ENCODE measurements at places on chromosomes 12 and 14.
A peak's percentile ranks its signal among the peaks of the same experiment; 100 is the strongest.

GRCh38 chr14:58501214-58501816, 73.8 kb downstream of the KIAA0586 start:
- DNase-seq: peak; percentile 49

DNA sequence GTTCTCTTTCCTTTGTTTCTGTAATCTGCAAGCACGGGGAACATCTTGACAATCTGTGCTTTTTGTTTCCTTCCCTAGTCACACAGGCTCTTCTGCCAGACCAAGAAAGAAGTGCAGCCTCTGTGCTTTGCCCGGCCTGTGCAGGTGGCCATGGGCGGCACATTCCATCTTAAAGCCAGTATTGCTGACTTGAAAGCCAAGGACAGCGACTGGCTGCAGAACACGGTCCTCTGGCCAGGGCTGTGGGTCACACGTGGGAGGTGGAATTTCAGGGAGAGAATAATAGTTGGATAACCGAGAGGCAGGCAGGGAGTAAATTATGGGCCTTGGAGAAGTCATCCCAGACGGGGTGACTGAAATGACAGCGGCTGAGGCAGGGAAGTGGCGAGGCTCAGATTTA, 24.8 kb downstream of the FNTB start:
- no peak for DNase-seq

DNA sequence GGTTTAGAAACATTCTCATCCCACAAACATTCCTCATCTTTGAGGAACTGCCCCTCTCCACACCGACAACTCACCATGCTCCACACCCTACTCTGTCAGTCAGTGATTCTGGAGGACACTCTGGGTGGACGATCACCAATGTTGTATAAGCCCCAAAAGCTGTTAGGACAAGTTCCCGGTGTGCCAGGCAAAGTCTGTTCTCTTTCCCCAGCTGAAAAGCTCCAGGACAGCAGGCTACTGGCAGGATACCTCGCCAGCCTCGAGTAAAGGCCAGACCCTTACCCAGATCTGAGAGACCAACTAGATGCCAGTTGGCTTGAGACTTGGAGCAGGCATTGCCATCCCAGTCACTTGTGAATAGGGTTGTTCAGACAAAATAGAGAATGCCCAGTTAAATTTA, 12.0 kb downstream of the KRT5 start:
- no peak for DNase-seq

DNA sequence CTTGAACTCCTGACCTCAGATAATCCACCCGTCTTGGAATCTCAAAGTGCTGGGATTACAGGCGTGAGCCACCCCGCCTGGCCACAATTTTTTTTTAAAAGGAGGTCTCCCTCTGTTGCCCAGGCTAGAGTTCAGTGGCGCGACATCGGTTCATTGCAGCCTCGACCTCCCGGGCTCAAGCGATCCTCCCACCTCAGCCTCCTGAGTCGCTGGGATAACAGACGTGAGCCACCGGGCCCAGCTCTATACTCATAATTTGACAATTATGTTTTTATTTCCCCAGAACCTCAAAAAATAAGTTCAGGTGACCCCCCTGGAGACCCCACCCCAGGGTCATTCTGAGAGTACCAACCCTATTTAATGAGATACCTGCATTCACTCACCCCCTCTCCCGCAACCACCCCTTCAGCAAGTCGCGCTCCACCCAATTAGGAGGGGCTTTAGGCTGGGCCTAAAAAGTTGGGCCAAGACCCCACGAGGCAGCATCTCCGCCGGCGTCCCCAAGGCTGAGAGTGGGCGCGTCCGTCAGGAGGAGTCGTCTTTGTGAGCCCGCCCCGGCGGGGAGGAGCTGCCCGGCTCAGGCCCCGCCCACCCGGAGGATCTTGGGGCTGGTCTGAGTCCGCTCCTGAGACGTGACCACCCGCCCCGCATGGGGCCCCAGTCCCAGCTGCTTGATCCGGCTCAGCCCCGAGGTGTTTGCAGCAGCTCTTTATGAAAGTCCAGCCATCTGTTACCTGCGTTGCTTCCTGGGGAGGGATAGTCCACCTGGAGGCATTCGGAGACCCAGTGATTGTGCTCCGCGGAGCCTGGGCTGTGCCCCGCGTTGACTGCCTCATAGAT, at the start of gene ANKRD33:
TSS of gene ANKRD33 (plus strand) at position 628 of the 840 bp plus-strand sequence. CDS start at position 712, 84 bp downstream.
- DNase-seq: no peak

GRCh38 chr12:48265777-48266176, 62.7 kb upstream of the OR10AD1 start:
- no peak for DNase-seq

DNA sequence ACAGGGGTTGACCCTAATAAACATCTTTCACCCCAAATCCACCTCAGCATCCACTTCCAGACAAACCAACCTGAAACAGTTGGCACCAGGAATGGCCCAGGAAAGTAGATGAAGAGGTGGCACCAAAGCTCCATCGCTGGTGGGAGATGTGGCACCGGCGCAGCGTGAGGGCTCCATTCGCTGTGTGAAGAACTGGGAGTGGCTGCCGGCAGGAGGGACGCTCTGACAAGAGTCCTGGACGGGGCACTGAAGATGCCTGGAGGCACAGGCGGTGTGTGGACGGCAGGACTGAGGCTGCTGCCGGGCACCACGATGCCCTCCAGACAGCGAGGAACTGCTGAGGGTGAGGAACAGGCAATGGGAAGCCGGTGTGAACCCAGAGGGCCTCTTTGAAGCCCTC, 29.3 kb downstream of the DIO3 start:
- DNase-seq: no peak

DNA sequence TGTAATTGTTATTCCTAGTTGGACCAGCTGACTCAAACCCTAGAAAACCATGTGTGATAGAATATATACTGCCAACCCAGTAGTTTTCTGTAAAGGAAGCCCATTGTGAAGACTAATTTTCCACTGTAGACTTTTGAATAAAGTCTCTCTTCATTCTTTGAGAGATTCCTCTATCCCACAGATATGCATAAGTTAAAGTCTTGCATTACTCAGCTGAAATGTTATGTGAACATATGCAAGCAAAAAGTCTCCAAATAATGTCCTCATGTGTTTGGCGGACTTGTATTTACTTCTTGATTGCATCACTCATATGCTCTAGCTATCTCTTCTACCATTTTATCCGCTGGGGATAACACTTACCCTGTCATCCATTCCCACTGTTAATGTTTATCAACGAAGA, 35.1 kb upstream of the OTOGL start:
- DNase-seq: no peak

- DNase-seq: no peak
These were observed 96.2 kb upstream of the MED13L start for GRCh38 chr12:116373572-116374206.

GRCh38 chr14:56297449-56297848, 179.2 kb downstream of the PELI2 start:
- no peak for DNase-seq

DNA sequence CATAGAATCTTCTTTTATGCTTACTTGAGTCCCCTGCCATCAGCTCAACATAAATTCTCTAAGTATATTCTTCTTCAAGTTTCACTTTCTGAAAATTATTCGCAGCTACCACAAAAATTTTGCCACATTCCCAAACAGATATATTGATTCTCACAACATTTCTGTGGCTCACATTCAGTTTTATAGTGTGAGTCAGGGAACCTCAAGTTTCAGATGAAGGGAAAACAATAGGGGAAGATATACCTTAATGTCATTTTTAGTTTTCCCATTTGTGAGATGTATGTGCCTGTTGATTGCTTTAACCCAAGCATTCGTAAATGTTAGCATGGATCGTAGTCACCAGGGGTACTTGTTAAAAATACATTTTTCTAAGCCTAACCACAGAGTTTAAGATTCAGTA, 465.8 kb downstream of the CCER1 start:
- DNase-seq: no peak

- DNase-seq: no peak
These were observed 23.2 kb upstream of the BMAL2 start for GRCh38 chr12:27309293-27309994.

- no peak for DNase-seq
These were observed 751.1 kb downstream of the TMEM121 start for GRCh38 chr14:106277503-106277902.

GRCh38 chr12:38155526-38156496, 160.8 kb upstream of the ALG10B start:
- DNase-seq: no peak

DNA sequence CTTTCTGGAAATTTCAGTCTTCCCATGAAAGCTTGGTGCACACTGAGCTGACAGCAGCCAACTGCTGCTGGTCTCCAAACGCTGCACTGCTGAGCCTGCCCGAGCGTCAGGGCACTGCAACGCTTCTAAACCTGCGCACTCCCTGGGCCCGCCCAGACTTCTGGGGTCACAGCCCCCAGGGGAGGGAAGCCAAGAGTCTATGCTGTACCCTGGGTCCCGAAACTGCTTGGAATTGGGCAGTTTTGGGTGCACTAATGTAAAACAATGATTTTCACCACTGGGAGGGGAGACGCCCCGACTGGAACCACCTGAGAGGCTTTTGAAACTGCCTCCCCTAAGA, 32.0 kb downstream of the CCDC92 start:
- no peak for DNase-seq

- DNase-seq: no peak
These were observed 4.8 kb downstream of the RNU4-2 start for GRCh38 chr12:120286768-120287490.

DNA sequence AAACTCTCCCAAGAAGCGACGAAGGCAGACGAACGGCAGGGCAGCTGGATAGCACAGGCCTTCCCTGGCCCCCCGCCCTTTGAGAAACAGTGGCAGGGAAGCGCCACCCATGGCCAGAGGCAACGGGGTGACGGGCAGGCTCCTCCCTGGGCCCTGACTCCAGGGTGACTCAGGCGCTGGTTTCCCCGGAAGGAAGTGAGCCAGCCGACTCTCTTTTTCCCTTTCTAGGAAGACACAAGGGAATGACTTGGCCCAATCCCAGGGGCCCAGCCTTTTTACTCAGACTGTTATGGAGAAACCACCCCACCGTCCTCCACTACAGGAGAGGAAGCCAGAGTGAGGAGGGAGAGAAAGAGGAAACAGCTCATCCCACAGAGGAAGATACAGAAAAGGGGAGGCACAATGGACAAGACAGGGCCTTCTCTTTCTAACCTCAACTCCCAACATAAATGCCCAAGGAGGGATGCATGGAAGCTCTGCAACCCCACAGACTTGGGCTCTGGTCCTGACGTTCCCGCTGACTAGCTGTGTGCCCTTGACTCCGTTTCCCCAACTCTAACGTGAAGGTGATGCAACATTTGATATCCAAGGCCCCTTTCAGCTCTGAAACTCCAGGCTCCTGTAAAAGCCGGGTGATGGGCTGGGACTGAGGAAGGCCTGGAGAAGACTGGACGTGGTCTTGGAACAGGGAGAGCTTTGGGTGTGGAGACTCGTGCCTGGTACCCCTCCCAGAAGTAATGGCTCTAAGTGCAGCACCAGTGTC, 27.9 kb downstream of the ACTN1 start:
- no peak for DNase-seq

DNA sequence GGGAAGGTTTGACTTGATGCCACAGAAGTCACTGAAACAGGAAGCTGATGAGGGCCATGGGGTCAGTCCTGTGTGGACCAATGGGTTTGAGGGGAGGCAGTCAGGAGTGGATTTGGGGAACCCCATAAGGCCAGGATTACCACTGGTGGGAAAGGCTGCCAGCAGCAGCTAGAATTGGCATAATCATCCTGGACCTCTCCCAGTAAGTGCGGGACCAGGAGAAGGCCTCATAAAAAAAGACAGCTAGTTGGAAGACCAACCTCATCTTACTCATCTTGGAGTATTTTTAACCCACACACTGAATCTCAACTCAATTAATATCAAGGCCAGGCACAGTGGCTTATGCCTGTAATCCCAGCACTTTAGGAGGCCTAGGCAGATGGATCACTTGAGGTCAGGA, 22.7 kb downstream of the TBX3 start:
- no peak for DNase-seq

GRCh38 chr14:74364271-74364880, 16.1 kb downstream of the VRTN start:
- DNase-seq: no peak

GRCh38 chr14:32471181-32471580, 142.1 kb downstream of the AKAP6 start:
- DNase-seq: no peak

GRCh38 chr12:98456576-98457573, 58.5 kb upstream of the TMPO start:
- peak; percentile 69 for DNase-seq

DNA sequence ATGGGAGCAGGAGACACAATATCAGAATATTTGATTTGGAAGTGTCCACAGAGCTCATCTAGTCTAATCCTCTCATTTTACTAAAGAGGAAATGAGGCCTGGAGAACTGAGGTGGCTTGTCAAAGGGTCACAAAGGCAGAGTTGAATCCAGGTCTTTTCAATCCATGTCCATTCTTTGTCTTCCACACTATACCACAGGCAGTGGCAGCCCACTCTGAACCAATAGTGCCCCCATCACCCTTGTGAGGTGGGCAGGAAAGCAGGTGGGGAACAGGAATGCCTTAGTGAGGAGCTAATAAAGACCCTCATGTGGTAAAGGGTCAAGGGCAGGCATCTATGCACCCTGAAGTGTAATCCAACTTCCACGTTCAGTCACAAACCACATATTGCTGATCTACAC, 134.8 kb upstream of the EGLN3 start:
- no peak for DNase-seq

GRCh38 chr12:115771065-115771464, 506.4 kb downstream of the MED13L start:
- DNase-seq: no peak

DNA sequence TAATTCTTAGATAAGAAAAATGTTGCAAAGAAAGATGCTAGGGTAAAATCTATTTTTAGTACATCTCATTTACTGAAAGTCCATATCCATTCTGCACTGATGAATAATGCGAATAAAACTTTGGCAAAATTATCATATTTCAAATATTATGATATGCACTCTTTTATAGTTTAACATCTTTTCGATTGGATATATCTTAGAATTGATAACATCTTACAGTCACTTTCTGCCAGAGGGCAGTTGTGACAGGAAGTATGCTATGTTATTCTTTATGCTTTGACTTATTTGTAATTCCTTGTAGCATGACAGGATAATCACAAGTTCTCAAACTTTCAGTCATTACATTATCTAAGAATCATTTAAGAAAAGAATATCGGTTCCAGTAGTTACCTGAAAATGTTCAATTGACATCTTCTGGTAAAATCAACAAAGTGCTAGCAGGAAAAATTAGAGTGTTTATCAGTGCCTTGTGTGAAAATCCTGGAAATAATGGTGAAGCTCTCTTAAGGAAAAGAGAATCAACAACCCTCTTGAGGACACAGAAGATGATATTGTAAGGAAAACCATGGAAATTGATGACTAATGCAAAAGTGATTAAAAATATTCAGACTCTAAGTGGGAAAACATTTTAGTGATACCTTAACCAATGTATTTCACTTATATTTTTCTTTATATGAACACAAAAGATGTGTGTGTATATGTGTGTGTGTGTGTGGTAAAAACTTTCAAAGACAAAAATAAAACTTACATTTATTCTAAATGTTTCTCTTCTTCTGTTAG, 95.5 kb downstream of the SLC6A15 start:
- no peak for DNase-seq

DNA sequence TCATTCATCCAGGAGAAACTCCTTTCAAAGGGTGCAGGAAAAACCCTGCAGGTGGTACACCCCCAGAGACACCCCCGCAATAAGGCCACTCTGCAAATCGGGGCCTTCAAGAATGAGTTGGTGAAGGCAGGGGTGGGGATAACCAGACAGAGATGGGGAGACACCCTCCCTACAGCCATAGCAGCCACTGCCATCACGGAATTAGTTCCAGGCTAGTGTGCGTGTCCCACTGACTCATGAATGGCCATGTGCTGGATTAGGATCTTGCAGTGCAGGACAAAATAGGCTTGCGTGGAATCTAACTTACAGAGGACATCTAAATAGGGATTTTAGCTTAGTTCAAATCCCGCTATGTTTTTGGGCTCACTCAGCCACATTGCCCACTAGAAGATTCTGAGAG, 37.8 kb downstream of the SPRING1 start:
- no peak for DNase-seq
